Sciatic nerve (tissue), 2 donors: ENCODE measurements at places on chromosomes 2 and 18. TPM values are rescaled to one million over a fixed set of nuclear protein-coding genes. Genes with fewer than 3 reads are reported as not detected.
A peak's percentile ranks its signal among the peaks of the same experiment; 100 is the strongest.

GRCh38 chr2:40240070-40240469, 211.8 kb downstream of the SLC8A1 start:
- DNase-seq = peak; percentile 84

DNA sequence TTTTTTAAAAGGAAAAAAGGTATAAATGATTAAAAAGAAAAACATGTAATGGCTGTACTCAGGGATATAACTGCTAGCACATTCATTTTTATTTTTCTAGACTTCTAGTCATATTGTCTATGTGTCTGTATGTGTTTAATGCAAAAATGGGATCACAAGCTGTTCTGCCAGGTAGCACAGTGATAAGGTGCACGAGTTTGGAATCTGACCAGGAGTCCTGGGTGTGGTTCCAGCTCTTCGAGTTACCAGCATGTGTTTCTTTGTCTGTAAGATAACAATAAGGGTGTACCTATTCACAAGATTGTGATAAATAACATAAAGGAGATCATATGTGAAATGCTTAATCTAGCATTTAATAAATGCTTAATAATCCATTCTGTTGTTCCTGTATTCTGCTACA, 145.3 kb downstream of the PKP4 start:
- DNase-seq = no peak

- no peak for DNase-seq
These were observed 149.7 kb upstream of the KLHL29 start for GRCh38 chr2:23235292-23235691.

- no peak for DNase-seq
These were observed 358.7 kb upstream of the TNP1 start for GRCh38 chr2:217218269-217219163.

DNA sequence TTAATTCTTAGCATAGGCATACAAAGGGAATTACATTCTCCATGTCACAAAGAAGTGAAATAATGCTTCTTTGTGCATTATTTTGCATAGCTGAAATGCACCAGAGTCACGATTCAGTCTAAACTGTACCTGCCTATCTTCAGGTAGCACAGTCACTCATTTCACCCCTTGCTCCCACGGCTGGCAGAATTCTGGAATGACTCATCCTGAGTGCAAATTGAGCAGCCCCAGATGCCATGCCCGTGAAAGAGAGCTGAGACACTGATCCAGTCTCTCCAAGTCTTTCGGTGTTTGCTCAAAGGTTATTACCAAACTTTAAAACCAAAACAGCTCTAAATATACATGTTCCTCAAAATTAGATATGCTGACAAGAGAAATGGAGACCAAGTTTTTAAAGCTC, 168.3 kb upstream of the POU3F3 start:
- DNase-seq = no peak

DNA sequence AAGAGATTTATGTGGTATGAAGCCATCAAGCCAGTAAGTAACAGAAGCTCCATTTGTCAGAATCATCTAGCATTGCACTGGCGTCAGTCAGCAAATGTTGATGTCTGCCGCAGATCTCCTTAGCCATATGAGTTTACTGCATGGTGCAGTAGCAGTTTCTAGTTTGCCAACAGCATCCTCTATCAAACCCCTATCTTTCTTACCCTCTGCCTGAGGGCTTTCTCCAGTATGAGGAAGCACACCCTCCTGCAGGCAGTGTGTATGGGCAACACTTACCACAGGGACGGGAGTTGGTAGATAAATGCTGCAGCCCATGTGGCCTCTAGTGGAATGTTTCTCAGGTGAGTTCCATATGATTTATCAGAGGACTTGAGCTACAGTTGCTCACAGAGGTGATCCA, 63.7 kb downstream of the EFEMP1 start:
- DNase-seq = no peak

- no peak for DNase-seq
These were observed 834 bp upstream of the ARL4C start for GRCh38 chr2:234497594-234498235.

DNA sequence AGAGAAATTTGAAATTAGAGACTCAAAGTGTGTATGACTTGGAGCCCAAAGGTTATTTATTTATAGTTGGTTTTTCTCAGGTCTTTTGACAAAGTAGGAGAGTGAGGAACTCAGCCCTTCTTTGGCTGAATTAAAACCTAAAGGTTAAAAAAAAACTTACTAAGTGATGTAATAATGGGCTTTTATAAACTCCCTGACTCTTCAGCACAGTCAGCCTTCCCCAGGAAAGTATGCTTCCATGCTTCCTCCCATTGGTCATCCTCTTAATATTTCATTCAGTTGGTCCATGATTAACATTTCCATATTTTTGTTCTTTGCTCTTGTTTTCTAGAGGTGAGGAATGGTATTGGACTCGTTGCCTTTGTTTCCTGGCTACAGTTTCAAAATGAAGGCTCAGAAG, 7.2 kb downstream of the ARPC2 start:
- no peak for DNase-seq

The GMCL1 gene
- 24.4 TPM for total RNA-seq

DNA sequence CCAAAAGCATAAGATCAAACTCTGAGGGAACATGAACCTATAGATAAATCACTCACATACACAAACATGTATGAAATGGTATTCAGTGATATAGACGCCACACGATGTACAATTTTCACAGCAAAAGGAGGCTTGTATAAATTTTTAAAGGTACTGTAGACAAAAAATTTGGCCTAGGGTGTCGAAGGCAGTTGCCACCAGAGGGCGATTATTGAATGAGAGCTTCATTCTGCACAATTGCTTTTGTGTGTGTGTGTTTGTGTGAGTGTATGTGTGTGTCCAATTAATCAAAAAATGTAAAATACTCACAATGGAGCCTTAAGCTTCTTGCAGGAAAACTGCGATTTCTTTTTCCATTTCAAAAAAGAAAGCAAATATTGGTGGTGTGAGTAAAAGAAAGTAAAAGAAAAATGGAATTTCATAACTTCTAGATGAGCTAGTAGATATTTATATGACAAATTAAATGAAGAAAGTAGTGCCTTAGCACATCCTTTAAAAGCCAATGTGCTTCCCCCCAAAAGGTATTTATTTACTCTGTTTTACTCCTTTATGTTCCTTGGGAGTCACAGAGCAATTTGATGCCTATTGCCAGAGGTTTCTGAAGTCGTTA, 800.1 kb downstream of the SATB2 start:
- no peak for DNase-seq

GRCh38 chr2:135386993-135387392, 144.0 kb downstream of the ZRANB3 start:
- no peak for DNase-seq

DNA sequence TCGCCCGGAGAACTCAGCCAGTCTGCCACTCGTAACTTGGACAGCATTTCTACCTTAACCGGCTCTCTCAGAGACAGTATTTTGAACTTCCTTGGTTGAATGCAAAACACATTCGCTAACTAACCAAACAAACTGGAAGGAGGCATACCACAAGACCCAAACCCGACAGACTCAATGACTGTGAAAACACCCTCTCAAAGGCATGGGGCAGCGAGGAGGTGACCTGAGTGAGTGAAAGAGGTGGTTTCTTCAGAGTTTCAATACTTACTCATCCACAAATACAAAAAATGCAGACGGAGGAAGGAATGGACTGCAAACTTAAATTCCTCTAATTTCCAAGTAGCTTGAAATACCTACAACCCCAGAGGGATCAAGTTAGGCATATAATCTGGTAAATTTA, 132.9 kb downstream of the GAREM1 start:
- no peak for DNase-seq

GRCh38 chr2:20091305-20091991, 40.0 kb upstream of the LAPTM4A start:
- peak; percentile 79 for DNase-seq

The GREB1L gene
- total RNA-seq = 2.0 TPM

- no peak for DNase-seq
These were observed 95.9 kb upstream of the MSH2 start for GRCh38 chr2:47307066-47307465.

DNA sequence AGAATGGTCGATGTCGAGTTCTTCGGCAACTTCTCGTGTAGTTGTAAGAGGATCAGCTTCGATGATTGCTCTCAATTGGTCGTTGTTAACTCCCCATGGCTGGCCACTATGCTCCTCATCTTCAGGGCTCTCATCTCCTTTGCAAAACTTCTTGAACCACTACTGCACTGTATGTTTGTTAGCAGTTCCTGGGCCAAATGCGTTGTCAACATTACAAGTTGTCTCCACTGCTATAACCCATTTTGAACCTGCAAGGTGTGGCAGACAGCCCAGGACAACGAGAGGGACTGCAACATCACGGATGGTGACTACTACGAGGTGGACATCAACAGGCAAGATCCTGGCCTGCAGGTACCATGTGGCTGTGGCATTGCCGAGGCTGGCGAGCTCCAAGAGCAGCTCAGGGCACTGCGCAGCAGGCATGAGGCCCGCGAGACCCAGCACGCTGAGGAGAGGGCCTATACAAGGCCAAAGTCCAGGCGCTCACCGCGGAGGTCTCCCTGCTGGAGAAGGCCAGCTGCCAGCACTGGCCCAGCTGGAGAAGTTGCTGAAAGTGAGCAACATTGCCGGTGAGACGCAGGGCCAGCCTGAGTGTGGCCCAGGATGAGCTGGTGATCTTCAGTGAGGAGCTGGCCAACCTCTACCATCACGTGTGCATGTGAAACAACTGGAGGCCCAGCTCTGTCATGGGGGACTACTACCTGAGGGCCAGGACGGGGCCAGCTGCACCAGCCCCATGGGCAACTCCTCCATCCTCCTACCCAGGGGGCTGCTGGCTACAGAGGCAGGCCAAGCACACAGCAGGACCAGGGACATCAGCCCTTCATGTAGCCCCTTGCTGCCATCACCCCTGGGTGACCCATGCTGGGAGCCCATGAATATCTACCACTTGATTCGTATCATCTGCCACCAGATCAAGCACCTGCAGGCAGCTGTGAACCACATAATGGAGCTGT, 20.2 kb downstream of the CLK1 start:
- no peak for DNase-seq

The CHRND gene
- total RNA-seq = not detected

GRCh38 chr2:232981356-232981755, 31.7 kb downstream of the NGEF start:
- DNase-seq = no peak

The EFHD1 gene
- 41.9 TPM for total RNA-seq

DNA sequence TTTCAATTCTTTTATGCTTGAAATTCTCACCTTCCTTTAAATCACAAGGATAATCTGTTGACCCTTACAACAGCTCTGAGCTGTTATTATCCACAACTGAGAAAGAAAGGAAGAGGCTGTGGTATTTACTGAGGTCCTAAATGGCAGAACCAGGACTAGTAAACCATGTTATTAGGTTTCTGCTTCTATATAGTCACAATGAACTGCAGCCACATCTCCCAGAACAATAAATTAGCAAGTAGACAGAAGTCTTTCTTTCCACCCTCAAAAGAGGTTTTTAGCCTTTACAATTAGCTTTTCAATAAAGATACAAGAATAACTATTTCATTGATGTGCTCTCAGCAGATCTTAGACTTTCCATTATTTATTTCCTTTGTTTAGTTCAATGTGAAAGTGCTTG, 374.2 kb downstream of the NRXN1 start:
- DNase-seq = no peak

The AFF3 gene
- 14.2 TPM for total RNA-seq

DNA sequence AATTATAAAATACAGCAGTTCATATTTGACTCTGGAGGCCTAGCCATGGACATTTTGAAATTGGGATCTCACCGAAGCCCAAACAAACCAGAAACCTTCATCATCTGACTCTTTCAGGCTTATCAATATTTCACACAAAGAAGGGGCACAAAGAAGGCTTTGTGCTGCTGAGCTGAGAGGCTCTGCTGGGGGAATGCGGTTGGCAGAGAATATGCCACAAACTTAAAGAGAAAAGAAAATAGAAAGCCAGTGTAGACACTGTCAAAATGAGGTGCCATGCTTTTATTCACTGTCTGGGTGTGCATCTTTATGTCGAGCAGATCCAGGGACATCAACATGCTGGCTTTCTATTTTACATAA, 162.6 kb downstream of the QPCT start:
- DNase-seq = no peak

DNA sequence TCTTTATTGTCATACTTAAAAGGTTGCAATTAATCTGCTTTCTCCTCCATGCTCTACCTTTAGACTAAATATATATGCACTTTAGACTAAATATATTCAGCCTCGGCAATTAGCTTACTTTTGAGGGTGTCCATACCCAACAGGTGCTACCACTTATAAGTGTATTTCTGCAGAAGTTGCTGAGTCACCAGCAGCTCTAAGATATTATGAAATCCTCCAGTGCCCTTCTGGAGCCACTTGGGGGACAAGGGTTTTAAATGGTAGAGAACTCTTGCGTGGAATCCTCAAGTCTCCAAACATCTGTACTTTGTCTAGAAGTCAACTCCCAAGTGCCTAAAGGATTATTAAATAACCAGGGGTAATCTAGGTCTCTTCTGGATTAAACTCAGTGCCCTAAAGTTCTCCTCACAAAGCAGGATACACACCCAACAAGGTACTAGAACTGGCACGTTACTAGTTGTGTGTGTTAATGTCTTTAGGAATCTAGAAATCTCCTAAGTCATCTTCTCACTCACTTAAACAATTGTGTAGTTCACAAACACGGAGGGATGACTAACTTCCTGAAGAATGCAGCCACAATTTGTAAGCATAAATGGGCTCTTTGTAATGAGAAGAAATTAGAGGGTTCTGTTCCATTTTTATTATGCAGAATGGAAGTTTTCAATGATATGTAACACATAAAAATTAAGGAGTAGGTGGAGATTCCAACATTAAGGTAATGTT, 159.7 kb downstream of the CD226 start:
- DNase-seq = no peak

The KIF5C gene
- 62.7 TPM for total RNA-seq

GRCh38 chr18:62438402-62438801, 84.4 kb upstream of the ZCCHC2 start:
- DNase-seq = no peak

The C2orf72 gene
- 2.7 TPM for total RNA-seq

DNA sequence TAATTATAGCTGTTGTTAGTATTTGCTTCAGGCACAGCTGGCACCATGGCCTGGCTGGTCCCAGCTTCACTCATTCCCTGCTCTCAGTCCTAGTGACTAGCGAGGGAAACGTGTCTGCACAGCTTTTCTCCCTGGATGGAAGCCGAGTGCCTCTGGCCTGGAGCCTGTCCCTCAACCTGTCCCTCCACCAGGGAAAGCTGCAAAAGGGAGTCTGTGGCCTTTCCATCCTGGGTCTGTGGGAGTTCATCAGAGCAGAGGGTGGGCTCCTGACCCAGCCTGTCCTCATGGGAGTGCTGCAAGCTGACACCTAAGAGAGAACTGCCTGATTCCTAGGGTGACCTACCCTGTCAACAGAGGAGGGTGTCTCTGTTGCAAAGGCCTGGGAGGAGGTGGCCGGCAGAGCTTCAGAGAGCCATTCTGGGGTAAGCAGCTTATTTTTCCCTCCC, 118.3 kb downstream of the CAPN13 start:
- no peak for DNase-seq

GRCh38 chr18:48608581-48608980, 69.8 kb downstream of the CTIF start:
- DNase-seq = no peak
